Transverse colon (tissue), 4 donors: ENCODE measurements at places on chromosomes 5 and 9. TPM values are rescaled to one million over a fixed set of nuclear protein-coding genes. Genes with fewer than 3 reads are reported as not detected.
A peak's percentile ranks its signal among the peaks of the same experiment; 100 is the strongest.

DNA sequence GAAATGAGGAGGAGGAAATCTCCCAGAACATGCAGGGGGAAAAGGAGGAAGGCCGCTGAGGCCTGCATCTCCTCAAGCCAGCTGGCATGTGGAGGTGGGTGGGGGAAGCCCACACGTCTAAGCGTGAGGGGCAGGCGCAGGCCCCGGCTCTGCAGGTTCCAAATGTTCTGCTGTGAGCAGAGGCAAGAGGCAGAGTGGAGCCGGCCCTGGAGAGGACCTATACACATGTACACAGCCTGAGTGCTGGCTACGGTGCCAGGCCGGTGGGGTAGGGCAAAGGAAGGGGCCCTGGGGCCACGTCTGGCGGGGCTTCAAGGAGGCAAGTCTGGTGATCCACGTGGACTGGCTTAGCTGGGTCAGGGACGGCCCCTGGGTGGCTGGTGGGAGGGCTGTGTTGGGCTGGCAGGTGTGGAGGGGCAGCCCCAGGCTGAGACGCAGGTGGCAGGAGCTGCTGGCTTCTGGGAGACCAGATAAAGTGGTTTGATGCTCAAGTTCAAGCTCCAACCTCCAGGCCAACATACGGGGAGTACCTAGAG, 26.4 kb downstream of the LPCAT1 start:
- DNase-seq = peak; percentile 45

DNA sequence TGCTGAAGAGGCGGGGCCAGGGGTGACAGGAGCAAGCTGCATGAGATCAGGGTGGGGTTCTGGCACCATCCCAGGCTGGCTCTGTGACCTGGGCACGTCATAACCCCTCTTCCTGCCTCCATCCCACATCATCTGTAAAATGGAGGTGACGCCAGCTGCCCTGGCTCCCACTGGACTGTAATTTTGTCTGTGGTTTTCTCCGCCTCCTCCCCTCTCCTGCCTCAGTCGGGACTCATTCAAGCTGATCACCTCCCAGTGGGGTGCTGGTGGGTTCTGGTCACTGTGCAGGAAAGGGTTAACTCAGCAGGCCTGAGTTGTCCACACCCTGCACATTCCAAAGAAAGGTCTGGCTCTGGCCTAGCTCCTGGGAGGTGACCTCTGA, 128.2 kb downstream of the RXRA start:
- no peak for DNase-seq

- DNase-seq = no peak
Observed at GRCh38 chr5:169036079-169036805, 264.7 kb downstream of the SLIT3 start.

GRCh38 chr5:37283214-37283820, 34.1 kb upstream of the CPLANE1 start:
- DNase-seq = no peak

DNA sequence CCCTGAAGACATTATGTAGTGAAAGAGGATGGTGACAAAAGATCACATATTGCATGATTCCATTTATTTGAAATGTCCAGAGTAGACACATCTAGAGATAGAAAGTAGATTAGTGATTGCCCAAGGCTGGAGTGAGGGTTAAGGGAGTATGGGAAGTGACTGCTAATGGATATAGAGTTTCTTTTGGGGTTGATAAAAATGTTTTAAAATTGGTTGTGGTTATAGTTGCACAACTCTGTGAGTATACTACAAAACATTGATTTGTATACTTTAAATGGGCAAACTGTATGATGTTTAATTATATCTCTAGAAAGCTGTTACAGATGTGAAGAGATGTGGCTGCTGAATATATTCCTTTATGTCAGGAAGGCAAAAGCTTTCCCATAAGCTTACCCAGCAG, 202.8 kb downstream of the CCDC171 start:
- no peak for DNase-seq

INSL6 gene
- total RNA-seq = not detected

- no peak for DNase-seq
Observed at GRCh38 chr5:58930520-58930919, 347.6 kb downstream of the RAB3C start.

IGFBPL1 gene
- not detected for total RNA-seq

GRCh38 chr5:20514145-20514544, 526.1 kb upstream of the CDH18 start:
- DNase-seq = no peak

DNA sequence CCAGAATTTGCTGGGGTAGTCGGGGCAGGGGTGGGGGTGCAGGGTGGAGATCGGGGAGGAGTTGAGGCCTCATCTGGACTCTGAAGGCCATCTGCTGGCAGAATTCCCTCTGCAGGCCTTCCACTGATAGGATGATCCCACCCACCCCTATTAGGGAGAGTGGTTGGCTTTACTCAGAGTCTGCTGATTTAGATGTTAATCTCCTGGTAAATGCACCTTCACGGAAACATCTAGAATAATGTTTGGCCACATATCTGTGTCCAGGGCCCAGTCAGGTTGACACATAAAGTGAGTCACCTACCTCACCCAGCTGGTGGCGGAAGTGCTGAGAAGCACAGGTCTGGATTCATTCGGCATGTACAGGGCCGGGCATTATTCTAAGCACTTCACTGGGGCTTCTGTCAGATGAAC, 50.0 kb downstream of the DAPK1 start:
- DNase-seq = no peak

DNA sequence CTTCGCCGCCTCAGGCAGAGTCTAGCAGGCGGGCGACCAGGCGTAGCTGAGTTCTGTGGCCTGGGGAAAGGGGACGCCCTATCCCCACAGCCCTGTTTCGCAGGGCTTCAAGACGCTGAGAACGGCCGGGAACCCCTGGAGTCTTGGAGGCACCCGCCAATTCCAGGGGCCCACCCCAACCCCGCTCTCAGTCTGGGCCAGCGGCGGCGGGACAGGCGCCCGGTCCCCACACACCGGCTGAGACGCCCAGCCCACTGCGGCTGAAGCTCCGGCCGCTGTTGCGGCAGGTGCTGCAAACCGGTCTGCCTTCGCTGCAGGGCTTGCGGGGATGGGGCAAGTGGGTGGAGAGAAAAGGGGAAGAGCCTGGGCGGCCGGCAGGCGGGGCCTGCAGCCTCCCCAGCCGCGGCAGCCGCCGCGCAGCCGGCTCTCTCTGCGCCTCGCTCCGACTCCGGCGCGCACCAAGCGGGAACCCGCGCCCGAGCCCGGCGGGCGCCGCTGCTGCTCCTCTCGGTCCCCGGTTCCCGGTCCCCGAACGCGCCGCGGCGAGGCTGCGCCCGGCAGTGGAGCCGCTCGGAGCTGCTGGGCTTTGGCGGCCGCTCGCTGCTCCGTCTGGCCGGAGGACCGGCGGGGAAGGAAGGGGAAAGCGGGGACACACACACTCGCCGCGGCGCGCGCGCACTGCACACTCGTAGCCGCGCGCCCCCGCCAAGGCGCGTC, at the start of gene PIP5K1B:
PIP5K1B (plus strand) TSS at position 427 of the 717 bp plus-strand sequence. CDS start 117,375 bp downstream, outside the sequence.
- peak; percentile 90 for DNase-seq

SYNPO gene
- total RNA-seq = 89.4 TPM

WNT8A gene
- not detected for total RNA-seq

PPP1R26 gene
- 21.5 TPM for total RNA-seq

- DNase-seq = no peak
Observed at GRCh38 chr5:171201310-171201709, 107.7 kb upstream of the TLX3 start.

DNA sequence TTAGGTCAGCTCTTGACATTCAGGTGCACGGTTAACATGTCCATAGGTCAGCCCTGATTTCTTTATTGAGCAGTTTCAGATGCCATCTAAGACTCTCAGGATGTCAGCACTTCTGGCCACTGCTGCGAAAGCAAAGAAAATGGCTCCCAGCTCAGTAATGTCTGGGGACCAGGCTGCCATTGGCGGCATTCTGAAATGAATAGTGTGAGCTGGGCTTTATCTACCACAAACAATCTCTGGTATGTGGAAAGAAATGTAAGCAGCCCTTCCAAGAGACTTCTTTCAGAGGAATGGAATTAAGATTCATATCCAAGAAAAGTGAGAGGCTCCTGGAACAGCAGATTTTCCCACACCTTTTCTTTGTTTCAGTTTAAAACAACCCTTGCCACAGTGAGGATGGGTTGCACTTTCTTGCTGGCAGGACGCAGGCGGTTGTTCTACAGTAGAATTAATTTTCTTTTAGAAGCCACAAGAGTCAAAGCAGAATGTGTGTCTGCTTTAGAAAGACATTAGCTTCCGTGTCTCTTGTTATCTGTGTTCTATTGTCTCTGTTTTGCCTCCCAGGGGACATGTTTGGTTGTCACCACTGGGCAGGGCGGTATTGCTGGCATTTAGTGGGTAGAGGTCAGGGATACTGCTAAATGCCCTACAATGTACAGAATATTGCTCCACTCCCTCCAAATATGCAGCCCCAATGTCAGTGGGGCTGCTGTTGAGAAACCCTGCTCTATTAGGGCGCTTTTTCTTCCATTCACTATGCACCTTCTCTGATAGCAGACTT, 149.9 kb upstream of the ANKH start:
- DNase-seq = no peak

ZNF879 gene
- 8.2 TPM for total RNA-seq

UNC13B gene
- total RNA-seq = 67.0 TPM

- DNase-seq = no peak
Observed at GRCh38 chr5:17222664-17223063, 5.2 kb downstream of the BASP1 start.

MAMDC2 gene
- total RNA-seq = 40.5 TPM

- DNase-seq = no peak
Observed at GRCh38 chr9:137202966-137203365, 2.4 kb upstream of the TPRN start.

GRCh38 chr5:54803471-54804011, 181.9 kb downstream of the ESM1 start:
- DNase-seq = no peak

DNA sequence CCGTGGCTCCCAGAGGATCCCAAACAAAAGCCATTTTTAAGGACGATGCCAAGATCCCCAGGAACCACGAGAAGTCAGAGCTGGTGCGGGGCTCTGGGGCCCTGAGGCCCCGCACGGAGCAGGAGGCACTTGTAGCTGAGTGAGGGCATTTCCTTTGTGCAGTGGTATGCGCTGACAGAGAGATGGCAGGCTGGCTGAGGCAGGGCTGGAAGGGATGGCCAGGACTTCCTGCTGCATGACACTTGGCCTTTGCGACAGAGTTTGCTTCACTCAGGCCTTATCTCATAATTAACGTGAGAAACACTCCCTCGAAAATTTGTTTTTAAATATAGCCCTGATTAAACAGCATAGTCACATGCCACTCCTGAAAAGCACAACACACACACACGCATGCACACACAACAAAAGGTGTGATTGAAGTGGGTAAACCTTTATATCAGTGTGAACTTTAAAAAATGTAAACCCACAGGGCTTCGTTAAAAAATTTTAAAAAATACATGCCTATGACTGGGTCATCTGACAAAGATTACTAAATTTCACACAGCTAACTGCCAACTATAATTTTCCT, 536.6 kb downstream of the PDE4D start:
- no peak for DNase-seq

GRCh38 chr9:109098171-109098959, 21.4 kb downstream of the TMEM245 start:
- no peak for DNase-seq

DNA sequence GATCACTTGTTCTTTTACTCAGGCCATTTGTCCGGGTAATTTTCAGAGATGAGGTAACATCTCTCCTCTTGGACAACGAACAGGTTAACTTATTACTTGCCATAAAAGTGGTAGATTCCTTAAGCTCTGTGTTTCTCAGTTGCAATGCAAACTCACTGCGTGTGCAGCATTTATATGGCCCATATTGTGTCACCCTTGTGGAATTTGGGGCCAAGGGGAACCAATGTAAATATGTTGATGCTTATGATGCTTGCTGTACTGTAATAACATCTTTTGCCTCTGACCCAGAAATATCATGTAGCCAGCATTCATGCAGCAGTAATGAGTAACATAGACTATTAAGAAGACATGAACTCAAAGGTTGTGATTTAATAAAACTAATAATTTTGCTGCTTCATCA, 175.8 kb downstream of the ADAMTS6 start:
- no peak for DNase-seq

DNA sequence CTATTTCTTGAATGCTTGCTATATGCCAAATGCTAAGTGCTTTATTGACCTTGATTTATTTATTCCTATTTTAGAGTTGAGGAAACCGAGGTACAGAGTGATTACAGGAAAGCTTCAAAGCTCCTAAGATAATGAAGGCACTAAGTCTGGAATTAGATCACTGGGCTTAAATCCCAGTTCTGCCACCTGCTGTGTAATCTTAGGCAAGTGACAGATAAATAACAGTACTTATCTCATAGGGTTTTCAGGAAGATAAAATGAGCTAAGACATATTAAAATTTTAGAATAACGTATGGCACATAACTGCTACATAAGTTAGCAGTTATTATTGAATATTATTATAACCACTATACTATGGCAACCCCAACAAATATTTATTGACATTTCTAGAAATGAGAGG, 843.8 kb downstream of the DTWD2 start:
- DNase-seq = no peak

GDA gene
- total RNA-seq = 58.4 TPM

DNA sequence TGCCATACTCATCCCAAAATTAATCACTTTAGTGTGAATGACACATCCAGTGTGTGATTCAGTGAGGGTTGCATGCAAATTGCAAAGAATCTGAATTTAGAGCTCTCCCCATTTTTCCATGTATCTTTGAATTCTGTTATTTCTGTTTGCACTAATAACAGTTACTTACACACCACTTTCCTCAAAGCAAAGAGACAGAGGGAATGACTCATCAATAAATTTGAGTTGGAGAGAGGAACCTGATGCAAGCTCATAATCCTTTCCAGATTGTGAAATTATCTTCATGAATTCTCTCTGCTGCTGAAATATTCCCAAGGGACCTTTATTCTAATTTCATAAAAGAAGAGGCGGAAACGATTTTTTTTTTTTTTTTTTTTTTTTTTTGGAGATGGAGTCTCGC, 204.8 kb downstream of the CDH9 start:
- no peak for DNase-seq

DNA sequence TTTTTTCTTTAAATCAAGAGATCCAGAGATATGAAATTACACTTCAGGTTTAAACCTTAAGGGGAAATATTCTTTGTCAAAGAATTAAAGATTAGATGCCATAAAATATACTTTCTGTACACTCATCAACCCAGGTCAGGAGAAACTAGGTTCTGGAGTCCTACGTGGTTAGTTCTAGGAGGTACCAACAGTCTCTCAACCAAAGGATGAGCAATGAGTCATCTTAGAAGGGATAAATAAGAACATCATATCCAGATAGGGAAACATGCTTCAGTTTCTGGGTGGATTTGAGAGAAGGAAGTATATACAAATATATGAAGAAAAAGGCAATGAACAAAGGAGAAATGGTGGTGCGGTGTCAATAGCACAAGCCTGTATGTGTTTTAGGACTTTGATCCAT, 98.2 kb downstream of the CSNK1G3 start:
- DNase-seq = no peak

DNA sequence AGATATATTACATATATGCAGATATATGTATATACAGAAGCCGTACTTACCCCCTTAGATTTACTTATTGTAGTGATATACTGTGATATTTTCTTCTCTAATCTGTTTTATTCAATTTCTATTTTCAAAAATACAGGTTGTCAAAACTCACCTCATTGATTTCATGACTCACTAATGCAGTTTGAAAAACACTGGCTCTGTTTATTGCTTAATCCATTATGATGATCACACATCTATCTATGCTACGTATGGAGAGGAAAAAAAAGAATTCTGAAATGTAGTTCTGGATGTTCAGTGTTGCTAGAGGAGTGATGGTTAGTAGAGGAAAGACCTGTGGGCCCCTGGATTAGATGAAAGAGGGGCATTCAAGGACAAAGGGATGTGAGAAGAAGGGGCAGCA, 121.0 kb upstream of the RPS23 start:
- no peak for DNase-seq

TMOD1 gene
- total RNA-seq = 4.2 TPM
